ENCODE measurements at places on chromosomes 6 and 20.

DNA sequence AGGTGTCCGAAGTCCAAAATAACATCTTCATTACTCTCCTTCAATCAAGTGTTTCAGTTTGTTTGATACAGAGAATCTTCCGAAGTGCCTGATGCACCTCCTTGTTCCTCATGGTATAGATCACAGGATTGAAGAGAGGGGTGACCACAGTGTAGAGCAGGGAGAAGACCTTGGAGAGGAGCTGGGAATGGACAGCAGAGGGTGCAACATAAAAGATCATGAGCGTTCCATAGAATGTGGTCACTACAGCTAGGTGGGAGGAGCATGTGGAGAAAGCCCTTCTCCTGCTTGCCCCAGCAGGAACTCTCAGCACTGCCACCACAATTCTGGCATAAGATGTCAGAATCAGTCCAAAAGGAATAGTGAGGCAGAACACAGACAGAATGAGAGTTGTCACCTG, 11.9 kb downstream of the OR12D1 start:
- DNase-seq, result no peak

- DNase-seq, result peak; percentile 74
Observed at GRCh38 chr20:4829514-4830215, 108.0 kb downstream of the PRND start.

GRCh38 chr6:81708113-81708699, 44.3 kb downstream of the TENT5A start:
- no peak for DNase-seq

- no peak for DNase-seq
Observed at GRCh38 chr6:168032005-168032760, 34.7 kb downstream of the KIF25 start.

DNA sequence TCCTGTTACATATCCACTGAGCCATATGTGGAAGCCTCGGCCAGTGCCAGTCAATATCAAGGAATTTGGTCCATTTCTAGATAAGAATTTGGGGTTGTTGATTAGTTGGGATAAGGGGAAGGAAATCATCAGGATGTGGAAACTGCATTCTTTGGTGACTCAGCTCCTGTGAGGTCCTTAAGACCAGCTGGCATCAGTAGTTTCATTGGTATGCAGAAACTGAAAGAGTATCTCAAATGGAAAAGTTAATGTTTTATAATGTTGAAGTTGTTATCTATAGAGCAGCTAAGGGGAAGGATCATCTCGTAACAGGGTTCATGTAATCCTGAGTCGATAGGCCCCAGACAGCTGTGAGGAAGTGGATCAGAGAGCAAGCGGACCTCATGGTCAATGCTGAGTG, 87.9 kb upstream of the PRND start:
- DNase-seq, result no peak

DNA sequence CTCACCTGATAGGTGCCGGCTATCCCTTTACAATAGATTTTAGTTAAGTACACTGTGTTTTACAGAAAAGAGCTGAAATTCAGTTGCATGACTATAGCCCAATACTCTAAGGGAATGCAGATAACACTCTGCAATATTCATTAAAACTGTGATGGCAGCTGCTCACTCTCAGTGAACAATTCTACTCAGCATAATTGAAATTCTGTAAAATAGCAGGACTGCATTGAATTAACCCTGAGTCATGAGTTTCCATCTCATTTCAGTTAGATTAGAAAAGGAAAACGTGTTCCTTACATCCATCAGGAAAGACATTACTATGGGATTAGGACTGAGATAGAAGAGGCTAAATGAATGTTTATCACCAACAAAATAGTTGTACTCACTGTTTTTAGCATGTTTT, 613.3 kb upstream of the JAG1 start:
- DNase-seq, result no peak

DNA sequence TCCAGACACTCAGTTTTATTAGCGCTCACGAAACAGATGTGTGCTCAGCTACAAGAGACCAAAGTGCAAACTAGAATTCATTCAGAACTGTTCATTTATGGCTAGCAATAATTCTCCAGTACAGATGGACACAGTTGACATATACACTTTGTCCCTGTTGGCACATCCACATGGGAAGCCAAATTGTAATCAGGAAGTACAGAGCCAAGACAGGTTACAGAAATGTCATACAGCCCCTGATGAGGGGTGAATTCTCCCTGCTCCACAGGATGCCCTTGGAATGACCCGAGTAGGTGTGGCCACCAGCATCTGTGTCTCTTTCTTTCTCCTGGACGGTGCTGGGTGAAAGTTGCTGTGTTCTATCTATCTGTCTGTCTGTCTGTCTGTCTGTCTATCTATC, 7.6 kb downstream of the DHX35 start:
- no peak for DNase-seq

DNA sequence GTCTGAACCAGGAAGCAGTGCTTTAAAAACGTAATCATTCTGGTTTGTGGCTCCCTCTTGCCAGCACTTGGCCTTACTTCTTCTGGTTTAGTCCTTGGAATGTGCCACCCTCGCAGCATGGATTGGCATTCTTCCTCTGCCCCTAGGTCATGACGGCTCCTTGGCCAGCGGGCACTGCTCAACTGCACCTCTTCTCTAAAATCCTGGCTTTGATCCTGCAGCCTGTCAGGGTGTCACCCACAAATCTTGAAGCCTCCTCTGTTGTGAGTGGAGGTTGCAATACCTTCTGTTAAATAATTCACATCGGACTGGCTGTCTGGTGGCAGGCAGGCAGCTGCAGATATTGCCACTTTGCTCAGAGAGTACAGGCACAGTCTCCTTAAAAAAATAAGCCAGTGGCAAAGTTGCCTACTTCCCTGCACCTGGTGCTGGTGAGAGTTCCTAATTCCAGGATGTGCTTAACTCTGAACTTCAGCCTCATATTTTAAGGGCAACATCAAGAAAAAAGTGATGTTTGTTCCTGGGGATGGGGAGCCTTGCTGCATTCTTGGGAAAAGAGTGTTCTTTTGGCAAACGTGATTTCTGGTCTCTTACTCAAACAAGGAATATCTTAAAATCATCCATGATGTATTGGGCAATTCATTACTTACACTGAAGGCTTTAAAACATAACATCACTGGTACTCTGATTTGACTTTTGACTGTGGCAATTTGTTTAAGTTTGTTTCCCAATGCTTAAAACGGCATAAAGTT, 179.8 kb downstream of the FOXA2 start:
- no peak for DNase-seq

DNA sequence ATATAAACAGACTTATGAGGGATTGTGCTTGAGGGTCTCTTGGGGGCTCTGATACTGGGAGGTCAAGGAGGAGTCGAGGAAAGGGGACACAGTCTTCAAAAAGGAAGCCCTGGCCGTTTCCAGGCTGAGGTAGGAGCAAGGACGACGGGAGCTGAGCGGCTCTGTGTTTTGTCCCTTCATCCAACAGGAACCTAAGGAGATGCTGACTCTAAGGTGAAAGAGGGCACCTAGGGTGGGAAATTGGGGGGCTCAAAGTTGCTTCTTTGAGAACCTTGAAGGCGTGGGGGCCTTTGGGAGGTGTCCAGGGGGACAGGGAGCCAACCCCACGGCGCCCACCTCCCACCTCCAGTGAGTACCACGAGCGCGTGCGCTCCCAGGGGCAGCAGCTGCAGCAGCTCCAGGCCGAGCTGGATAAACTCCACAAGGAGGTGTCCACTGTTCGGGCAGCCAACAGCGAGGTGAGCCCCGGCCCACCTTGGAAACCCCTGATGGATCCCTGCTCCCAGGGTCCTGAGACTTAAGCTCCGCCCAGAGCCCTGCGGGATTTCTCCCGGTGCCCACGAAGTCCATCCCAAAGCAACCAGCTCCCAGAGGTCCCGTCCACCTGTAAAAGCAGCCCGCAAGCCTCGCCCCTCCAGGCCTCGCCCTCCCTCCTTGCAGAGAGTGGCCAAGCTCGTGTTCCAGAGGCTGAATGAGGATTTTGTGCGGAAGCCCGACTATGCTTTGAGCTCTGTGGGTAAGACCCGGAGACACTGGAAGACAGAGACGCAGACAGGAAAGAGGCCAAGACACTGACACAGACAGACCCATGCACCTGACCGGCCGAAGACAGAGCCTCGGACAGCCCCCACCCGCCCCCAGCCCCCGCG, 2.9 kb downstream of the SPAG4 start:
- DNase-seq, result no peak

DNA sequence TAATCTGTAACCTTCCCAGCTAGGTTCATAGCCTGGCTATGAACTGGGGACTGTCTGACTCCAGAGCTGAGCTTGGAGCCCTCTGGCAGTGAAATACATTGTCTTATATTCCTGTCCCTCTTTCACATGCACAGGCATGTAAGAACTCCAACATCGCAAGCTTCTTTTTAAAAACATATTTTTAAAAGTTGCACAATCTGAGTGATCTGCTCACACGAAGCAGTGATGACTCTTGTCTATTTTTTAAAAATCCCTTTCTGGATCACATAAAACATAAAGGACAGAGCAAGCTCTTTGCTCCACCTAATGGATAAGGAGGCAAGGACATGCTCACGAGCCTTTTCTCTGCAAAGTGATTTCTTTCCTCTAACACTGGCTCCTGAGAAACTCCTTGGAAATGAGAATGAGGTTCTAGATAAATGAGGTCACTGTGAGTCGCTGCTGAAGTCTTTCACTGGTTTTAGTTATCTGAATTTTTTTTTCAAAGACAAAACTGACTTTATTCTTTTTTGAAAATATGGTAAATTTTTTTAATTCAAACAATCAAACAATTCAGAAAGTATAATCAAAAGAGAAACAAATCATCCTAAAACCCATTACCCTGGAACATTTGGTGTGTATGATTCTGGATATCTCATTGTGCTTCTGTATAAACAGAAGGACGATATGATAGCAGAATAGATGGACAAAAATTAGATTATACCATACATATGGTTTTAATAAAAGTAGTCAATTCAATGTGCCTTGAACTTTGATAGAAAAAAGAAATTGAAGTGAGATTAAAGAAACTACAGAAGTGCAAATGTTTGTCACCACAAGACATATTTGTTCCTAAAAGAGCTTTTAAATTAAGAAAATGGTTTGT, 30.8 kb downstream of the IL20RA start:
- no peak for DNase-seq

DNA sequence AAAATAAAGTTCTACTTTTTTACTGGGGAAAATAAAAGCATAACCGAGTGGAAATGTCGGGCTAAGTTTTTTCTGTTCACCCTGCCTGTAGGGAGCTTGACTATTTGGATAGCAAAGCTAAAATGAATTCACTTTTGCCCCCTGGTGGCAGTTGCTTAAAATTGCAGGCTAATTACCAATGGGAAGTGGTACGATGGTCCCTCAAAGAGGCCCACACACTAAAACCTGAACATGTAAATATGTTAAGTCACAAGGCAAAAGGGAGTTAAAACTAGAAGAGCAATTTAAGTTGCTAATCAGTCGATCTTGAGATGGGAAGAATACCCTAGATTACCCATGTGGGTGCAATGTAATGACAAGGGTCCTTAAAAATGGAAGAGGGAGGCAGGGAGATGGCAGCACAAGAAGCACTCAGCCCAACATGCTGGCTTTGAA, 916 bp upstream of the SUN5 start:
- DNase-seq, result no peak

DNA sequence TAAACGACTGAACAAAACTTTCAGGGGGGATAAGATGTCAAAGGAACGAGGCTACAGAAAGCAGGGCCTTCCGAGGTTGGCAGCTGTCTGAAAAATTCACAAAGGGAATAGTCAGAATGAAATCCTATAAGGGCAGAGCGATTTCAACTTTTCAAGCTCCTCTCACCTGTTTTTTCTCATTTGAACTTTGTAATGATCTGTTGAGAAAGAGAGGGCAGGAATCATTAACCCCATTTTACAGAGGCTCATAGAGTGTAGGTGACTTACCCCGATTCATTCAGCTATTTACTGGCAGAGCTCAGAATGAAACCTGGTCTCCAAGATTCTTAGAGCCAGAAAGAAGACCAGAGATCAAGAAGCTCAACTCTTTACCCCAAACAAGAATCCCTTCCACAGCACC, 266.1 kb upstream of the ARID1B start:
- no peak for DNase-seq

- no peak for DNase-seq
Observed at GRCh38 chr20:48897305-48898010, 24.1 kb upstream of the ARFGEF2 start.

- no peak for DNase-seq
Observed at GRCh38 chr6:47455533-47456209, 21.9 kb upstream of the CD2AP start.

DNA sequence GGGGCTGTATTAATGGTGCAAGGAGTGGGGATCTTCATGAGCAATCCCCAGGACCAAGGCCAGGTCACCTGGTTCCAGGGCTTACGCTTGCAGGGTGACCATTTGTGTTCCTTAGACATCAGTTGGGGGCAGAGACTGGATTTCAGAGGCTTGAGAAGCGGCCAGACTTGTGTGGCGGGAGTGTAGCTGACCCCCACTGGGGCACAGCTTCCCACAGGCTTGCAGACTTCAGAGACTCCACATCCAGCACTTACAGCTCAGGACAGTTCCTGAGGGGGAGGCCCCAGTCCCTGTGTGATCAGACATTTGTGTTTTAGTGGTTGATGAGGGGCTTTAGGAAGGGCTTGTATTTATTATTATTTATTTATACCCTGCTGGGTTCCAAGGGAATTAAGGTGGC, 15.3 kb downstream of the TJAP1 start:
- DNase-seq, result no peak

GRCh38 chr20:61728786-61729770, 336.6 kb downstream of the TAF4 start:
- no peak for DNase-seq

DNA sequence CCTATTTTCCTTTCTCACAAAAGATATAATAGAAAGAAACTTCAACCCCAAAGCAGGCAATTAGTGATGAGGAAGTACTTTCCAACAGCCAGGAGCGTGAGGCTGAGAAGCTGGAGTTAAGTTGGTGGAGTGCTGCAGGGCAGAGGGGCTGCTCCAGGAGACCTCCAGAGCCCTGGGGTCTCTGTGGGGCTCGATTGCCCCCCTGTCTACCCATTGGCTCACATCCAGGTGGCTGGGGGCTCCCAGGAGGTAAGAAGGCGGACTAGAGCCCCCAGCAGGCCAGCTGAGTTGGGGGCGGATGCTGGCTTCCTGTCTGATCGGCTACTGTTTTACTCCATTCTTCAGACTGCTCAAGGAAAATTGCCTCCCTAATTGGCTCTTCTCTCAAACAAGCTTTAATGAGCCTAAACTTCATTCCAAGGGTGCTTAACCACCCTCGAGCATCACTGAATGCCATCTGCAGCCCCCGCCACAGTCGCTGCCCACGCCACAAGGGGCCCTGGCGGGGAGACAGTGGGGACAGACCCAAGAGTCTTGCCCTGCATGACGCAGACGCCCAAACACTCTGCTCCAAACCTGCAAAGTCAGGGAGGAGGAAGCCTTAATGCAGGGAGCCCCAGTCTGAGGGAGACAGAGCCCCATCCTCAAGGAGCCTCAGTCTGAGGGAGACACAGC, 78.6 kb downstream of the MDGA1 start:
- no peak for DNase-seq

DNA sequence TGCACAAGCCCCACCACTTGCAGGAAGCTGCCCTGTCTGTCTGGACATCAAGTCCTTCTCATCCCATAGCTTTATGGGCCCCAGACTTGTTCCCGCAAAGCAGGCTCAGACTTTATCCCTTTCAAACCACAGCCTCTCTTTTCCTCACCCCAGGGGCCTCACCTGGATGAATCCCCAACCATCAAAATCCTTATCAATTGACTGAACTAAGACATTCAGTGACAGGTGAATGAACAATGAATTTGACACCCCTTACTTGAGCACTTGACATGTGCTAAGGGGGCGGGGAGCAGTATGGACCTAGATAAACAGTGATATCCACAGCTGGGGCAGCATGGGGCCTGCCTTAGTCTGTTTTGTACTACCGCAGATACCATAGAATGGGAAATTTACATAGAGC, 5.0 kb downstream of the RAB44 start:
- no peak for DNase-seq

Measured in CD4-positive, alpha-beta T cell treated with Interleukin-1 beta for 1 hour (primary cell).